ENCODE measurements at places on chromosomes 2 and 18.

- no peak for DNase-seq
Measured at GRCh38 chr18:47709556-47709955, 220.9 kb downstream of the SMAD2 start.

GRCh38 chr2:134499307-134499926 is 219.4 kb downstream of the TMEM163 start:
- DNase-seq = no peak

GRCh38 chr18:33745871-33746545 is 168.0 kb downstream of the ASXL3 start:
- DNase-seq = no peak

GRCh38 chr2:11592671-11593574 is 59.1 kb downstream of the GREB1 start:
- DNase-seq = no peak

GRCh38 chr18:37578886-37579513 is 13.4 kb upstream of the CELF4 start:
- no peak for DNase-seq

DNA sequence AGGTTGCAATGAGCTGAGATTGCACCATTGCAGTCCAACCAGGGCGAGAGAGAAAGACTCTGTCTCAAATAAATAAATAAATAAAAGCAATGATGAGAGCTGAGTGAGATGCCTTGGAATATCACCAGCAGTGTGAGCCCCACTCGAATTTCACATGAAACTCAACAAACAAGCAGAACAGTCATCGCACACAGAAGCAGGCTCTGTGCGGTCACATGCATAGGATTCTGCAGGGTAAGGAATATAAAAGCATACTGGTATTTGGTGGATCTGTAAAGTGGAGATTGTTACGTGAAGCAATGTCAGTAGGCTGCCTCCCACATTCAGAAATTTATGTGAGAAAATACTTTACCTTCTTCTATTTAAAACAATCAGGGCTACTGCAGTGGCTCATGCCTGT is 18.0 kb upstream of the AP1S3 start:
- DNase-seq = no peak

- peak; percentile 66 for DNase-seq
Measured at GRCh38 chr18:2985628-2986027, 27.3 kb downstream of the LPIN2 start.

- DNase-seq = no peak
Measured at GRCh38 chr2:200041639-200042038, 86.3 kb downstream of the MAIP1 start.

- no peak for DNase-seq
Measured at GRCh38 chr2:140601342-140601741, 1529.5 kb downstream of the LRP1B start.

DNA sequence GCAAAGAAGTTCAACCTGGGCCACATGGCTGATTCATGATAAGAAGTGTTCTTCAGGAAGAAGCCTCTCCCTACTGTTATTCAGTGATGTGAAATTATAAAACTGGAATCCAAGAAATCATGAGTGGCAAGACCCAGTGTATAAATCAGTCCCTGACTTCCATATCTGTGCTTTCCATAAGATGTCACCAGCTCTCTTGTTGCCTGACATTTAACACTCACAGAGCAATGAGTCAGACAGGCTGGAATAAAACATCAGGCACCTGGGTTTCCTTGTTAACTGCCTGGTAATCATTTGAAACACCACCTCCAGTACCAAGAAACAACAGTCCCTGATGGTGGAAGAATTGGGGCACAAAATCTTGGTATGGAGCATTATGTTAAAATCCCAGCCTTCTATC is 76.1 kb downstream of the SCG2 start:
- DNase-seq = no peak

- DNase-seq = no peak
Measured at GRCh38 chr18:77201506-77201905, 48.1 kb upstream of the GALR1 start.

GRCh38 chr2:117717072-117717471 is 97.4 kb upstream of the DDX18 start:
- DNase-seq = no peak

DNA sequence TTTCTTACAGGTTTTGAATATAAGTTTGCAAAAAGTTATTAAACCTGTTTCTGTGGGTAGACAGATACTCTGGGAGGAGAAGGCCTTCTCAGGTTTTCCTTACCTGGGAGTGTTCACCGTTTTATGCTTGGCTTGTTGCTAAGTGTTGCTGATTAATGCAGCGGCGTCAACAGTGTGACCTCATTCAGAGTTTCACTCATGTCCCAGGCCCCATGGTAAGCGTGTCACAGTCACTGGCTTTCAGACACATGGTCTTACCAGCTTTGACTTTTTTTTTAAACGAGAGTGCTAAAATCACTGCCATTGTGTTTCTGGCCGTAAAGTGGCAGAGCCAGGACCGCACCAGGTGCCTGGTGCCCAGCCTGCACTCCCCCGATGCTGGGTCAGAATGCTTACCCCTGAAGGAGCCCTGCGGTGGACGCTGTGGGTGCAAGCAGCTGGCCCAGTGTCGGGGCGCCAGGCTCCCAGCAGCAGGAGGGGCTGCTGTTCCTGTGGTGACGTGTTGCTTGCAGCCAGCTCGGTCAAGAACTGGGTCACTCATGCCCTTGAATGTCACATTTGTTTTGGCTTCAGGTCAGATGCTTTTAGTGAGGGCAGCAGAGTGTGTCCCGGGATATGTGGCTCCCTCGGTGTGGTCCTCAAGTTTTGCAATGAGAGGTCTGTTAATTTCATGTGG is 3.5 kb downstream of the CAPN10 start:
- DNase-seq = no peak

DNA sequence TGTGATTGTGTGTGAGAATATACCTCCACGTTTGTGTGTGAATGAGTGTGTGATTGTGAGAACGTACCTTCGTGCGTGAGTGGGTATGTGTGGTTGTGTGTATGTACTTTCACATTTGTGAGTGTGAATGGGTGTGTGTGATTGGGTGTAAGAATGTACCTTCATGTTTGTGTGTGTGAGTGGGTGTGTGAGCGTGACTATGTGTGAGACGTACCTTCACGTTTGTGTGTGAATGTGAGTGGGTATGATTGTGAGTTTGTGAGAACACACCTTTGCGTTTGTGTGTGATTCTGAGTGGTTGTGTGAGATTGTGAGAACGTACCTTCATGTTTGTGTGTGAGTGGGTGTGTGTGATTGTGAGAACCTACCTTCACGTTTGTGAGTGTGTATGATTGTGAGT is 5.8 kb upstream of the ADCY3 start:
- DNase-seq = no peak

GRCh38 chr2:151730262-151730975 is 3.9 kb downstream of the NEB start:
- no peak for DNase-seq

DNA sequence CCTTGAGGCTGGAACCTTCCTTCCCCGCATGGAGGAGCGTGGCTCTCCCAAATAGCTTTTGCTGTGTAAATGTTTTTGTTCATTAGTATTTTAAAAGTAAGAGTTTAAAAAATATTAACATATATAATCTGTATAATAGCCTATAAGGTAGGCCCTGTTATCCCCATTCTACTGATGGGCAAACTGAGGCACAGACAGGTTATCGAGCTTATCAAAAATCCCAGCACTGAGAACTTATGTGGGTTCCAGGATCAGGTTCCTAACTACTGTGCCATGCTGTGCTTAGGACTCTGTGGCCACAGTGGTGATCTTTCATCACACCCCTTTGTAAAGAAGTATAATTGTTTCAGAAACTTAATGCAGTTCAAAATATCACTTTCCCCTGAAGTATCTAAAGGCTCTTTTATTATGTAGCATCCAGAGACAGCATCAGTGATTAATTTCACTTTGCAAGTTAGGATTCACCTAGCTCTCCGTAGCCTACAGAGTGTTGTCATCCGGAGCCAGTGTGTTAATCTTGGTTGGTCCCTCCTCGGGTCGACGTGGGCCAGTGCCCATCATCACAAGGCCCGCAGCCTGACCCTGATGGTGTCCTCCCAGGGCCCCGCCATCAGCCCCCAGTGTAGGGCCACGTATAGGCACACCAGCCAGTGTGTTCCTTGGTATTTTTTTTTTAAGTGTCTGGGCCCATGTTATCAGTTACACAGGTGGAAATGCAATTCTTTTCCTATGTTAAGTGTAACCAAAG is 28.7 kb downstream of the CABLES1 start:
- DNase-seq = no peak

GRCh38 chr18:79756826-79757225 is 40.9 kb upstream of the KCNG2 start:
- DNase-seq = no peak

- DNase-seq = no peak
Measured at GRCh38 chr2:41170589-41170988, 718.7 kb upstream of the SLC8A1 start.

DNA sequence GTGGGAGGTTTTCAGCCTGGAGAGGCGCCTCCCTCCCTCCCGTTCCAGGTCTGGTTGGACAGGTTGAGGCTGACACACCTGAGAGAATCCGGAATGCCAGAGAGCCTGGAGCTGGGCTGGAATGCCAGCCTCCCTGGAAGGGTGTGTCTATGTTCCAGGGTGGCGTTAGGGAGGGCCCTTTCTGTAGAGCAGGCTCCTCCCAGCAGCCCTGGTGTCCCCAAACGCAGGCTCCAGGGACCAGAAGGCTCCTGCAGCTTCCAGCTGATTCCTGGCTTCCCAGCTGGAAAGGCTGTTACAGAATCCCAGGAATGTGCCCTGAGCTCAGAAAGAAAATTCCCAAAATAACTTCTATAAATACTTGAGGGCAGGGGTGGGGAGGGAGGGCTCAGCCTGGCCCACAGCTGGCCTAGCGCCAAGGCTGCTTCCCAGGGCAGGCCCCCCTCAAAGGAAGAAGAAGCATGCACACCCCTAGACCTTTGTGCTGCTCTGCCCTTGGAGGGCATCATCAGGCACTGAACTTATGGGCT is 85.4 kb downstream of the STPG4 start:
- no peak for DNase-seq

DNA sequence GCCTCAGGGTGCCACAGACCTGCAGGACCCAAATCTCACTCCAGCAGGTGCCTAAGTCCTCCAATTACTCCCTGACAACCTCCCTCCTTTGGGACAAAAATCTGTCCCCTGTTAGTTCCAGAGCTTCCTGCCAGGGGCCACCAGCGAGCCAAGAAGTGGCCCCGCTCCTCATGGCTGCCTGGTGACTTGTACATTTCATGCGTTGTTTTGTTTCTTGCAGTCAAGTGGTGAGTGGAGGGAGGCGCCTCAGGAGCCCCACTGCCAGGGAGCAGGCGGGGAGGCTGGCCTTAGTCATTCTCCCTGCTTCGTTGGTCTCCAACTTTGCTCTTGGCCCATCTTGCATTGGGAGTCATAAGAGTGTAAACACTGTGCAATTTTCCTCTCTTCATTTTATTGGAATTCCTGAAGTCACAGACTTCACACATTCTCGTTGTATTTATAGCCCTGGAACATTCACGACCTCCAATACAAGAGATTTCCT is 81.3 kb downstream of the KCNF1 start:
- DNase-seq = no peak

DNA sequence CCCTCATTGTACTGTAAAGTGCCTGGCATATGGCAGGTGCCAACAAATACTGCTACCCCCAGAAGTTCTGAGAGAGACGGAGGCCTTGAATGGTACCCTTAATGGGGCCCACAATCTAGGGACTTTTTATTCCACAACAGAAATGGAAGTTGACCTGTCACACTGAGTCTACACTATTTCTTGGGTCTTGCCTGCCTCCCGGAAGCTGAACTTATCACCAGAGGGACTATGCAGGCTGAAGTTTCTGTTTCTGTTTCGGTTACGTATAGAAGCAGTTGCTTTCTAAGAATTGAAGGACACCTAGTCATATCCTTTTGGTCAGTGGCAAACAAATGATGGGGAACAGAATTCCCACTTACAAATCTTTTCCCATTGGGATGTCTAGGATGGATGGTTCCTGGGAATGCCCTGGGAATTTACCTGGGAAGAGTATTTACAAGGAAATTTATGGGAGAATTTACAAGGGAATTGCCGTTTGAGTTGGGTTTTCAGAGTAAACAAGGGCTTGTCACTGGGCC is 74.2 kb downstream of the HS1BP3 start:
- peak; percentile 51 for DNase-seq

DNA sequence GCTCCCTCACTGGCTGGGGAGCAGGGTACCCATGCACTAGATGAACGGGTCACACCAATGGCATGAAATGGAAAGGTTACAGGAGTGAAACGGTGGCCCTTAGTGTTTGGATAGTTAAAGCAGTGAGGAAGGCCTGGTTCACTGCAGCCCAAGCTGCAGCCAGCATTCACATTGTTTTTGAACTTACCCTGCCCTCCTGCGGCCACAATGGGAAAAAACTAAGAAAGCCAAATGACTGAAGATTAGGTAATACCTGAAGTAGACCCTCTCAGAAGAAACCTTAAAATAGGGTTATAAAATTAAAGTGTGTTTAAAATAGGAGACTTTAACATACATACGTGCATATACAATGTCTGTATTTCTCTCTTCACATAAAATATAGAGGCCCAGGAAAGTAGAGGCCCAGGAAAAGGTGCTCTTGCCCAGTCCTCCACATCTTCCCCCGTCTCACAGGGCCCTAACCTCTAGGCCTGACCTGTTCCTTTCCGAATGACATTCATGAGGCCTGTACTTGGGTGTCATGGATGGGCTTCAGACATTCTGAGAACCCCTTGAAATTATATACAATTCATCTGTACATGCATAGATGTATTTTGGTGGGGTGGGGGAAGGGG is 33.3 kb downstream of the DOK1 start:
- DNase-seq = peak; percentile 63
